Midbrain (tissue), 1 donor: ENCODE measurements at places on chromosomes 3 and 15.

DNA sequence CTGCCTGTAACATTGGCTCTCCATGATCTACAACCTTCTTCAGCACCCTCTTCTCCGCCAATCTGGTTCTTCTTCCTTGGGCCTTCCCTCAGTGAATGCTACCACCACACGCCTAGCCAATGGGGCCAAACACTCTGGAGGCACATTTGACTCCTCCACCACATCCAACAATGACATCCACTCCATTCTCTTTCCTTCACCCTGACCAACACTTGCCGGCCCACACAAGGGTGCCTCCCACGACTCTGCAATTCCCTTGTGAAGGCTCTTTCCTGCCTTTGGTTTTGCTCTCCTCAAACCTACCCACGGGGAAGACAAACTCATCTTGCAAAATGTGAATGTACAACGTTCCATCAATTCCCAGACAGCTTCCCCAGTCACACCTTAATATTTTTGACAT is 263.8 kb downstream of the FOXP1 start:
- DNase-seq, result no peak

DNA sequence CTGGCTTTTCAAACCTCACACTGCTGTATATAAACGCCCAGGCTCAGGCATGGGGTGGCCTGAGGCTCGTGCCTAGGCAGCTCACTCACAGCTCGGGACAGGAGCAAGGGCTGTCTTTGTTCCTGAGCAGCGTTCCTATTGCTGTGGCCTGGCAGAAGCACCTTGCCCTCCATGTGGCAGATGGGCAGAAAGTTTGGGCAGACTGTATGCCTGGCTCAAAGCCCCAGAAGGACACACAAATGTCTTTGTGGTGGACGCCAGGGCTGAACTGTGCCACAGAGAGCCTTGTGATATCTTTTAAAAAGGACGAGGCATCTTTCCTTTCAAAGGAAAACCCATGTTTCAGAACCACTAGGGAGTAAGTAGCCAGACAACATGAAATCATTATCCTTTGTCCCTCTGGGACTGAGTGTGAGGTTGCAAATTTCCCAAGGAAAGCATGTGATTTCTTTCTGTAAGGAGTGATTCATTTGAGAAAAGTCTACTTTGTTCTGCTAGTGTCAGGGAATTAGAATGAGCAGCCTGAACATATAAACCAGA is 29.3 kb upstream of the UBE2E1 start:
- peak; percentile 59 for DNase-seq

- DNase-seq, result no peak
Measured at GRCh38 chr15:96870580-96870979, 540.1 kb downstream of the NR2F2 start.

- DNase-seq, result no peak
Measured at GRCh38 chr15:88623061-88623460, 1.9 kb downstream of the AEN start.

DNA sequence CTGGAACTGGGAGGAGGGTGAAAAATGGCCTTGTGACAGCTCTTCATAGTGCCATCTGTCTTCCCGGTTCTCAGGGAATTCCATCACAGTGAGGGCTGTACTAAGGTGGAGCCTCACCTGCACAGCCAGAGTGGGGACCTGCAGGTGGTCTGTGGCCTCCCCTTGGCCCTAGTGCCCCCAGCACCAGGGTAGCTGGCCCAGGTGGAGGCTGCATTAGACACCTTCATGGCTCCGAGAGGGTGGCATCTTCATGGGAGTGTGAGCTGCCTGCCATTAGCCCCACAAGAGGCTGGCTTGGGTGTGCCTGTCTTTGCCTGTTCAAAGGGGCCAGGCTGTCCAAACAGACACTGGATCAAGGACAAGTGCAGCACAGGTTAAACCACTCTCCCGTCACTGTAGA is 95.5 kb upstream of the PRR23E start:
- DNase-seq, result no peak

DNA sequence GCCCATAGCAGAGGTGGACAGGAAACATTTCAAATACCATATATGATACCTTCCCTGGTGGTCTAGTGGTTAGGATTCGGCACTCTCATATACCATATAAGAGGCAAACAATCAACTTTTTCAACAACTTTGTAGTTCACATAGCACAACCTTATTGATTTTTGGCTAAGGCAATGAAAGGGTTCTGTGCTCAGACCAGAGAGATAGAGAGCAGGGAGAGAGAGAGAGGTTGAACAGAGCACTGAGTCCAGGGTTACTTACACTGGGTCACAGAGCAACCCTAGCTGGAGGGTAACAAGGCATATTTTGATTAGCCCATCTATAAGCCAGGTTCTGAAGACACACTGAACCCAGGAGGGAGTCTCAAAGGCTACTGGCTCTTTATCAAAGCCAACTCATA is 83.8 kb downstream of the PLCH1 start:
- no peak for DNase-seq

DNA sequence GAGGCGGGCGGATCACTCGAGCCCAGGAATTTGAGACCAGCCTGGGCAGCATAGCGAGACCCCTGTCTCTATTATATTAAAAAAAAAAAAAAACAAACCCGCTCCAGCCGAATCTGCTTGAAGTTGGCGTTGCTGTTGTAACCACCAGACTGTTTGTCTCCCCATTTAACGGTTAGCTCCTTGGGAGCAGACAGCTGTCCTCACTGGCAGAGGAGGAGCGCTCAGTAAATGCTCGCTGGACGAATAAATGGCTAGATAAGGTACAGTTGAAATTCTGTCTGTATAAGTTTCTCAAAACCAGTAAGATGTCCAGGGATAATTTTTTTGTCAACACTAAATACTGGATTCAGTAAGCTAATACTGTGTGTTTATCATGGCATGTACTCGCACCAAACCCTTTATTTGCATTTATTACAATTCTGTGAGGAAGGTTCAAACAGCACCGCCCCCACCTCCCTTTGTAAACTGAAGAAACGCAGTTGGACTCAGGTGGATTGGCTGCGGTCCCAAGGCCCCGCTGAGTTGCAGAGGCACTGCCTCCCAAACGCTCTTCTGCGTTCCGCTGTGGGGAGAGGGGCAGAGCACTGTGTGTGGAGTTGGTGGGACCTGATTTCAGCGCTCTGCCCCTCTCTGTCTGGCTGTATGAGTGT is 1.1 kb downstream of the RCCD1 start:
- no peak for DNase-seq

DNA sequence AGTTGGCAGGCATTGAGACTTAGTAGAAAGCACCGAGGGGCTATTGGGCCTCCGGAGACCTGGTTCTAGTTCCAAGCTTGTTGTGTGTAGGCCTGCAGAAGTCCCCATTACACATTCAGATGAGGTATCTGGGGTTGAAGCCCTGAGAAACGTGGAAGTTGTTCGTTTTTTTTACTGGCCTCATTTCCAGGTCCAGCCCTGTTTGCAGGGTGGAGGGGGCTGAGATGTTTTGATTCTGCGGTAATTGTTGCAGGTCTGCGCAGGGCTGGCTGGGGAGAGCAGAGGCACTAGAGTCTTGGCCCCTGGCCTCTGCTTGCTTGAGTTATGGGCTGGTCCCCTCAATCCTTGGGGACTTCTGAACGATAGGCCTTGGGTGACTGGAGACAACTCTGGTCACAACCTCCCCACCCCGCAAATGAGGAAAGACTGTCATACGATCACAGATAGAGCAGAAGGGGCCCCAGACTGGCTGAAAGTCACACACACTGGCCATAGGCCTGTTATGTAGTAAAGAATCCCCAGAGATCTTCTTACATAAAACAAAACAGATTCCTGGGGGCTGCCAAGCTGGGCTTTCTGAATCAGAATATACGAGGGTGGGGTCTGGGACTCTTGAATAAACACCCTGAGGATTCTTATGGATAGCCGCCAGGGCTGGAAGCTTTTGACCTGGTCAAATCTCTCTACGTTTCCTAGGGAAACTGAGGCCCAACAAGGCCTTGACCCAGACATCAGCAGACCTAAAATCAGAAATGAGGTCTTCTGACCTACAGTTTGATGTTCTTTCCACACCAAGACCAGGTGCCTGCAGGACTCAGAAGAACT is 15.6 kb downstream of the KBTBD13 start:
- DNase-seq, result no peak

- DNase-seq, result no peak
Measured at GRCh38 chr15:29820394-29821154, 1.7 kb downstream of the TJP1 start.

GRCh38 chr3:151227266-151227806 is 24.3 kb upstream of the GPR171 start:
- no peak for DNase-seq

DNA sequence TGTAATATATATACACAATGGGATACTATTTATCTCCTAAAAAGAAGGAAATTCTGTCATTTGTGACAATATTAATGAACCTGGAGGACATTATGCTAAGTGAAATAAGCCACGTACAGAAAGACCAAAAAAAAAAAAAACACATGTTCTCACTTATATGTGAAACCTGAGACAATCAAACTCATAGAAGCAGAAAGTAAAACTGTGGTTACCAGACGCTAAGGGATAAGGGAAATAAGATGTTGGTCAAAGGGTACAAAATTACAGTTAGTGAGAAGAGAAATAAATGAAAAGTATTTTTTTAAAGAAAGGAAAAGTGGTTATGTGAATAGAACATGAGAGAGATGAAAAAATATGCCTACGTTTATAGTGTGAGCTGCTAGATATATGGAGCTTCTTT is 101.1 kb downstream of the CPNE4 start:
- DNase-seq, result no peak

GRCh38 chr3:126870608-126871210 is 112.2 kb upstream of the PLXNA1 start:
- no peak for DNase-seq

DNA sequence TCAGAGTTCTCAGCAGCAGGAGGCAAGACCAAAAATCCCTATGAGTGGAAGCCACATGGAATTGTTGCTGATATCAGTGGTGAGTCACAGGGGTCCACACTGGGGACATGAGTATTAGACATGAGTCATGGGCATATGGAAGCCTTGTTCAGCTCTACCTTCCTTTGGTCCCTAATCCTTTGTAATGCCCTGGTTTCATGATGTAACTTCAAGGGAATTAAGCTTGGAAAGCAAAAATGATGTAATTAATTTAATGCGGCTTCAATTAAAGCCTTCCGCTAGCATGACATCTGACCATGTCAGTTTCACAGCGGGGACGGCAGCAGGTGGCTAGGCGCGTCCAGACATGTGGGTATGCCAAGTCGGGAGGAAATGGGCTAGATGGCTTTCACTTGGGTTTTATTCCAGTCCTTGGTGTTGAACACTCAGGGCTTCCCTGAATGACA is 176.1 kb upstream of the RGMA start:
- DNase-seq, result no peak

- DNase-seq, result no peak
Measured at GRCh38 chr3:108342837-108343486, 46.6 kb downstream of the HHLA2 start.

- no peak for DNase-seq
Measured at GRCh38 chr3:32334675-32335074, 57.0 kb upstream of the CMTM7 start.

DNA sequence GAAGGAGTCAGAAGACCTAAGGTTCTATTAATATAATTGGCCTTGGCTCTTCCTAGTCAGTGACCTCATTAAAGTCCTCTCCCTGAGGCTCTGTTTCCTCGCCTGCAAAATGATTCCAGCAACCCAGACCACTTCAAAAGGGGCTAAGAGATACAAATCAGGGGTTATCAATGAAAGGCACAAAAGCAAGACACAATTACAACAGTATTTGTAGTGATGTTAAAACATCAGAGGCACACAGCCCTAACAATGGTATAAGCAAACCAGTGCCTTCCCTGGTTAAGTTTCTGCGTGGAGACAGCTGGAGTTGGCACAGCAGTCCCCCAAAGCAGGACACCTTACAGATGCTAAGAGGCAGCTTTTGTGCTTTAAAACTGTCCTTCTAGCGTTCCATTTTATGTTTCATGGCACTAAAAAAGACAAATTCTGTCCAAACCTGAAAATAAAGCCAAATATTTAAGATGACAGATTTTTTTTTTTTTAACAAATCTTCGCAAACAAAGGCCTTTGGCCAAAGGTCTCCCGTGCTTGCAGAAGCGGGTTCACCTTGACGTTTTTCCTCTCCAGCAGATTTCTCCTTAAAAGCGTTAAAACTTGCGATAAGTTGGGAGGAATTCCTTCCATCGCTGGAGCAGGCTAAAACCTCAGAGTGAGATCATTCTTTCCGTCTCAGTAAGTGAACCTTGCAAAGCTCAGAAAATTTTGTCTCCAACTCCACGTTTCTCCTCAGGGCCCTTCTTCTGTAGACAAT is 999 bp downstream of the ZNF280D start:
- DNase-seq, result peak; percentile 66

GRCh38 chr3:187456250-187456649 is 88.1 kb downstream of the RTP4 start:
- peak; percentile 74 for DNase-seq

DNA sequence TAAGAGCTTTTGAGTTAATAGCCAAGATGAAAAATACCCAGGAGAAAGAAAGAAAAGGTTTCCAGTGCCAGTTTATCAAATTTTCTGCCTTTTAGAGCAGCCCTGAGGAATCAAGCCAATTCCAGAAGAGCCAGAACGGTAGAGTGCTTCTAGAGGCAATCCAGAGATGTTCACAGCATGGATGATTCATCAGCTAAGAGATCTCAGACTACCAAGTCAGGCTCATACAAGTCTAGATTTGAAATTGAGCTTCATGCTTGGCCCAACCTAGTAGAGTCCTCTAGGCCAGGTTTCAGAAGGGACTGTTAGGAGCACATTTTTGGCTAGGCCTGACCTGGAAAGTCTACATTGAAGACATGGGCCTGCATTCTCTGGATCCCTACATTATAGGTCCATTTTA is 15.5 kb downstream of the WDR48 start:
- DNase-seq, result no peak

DNA sequence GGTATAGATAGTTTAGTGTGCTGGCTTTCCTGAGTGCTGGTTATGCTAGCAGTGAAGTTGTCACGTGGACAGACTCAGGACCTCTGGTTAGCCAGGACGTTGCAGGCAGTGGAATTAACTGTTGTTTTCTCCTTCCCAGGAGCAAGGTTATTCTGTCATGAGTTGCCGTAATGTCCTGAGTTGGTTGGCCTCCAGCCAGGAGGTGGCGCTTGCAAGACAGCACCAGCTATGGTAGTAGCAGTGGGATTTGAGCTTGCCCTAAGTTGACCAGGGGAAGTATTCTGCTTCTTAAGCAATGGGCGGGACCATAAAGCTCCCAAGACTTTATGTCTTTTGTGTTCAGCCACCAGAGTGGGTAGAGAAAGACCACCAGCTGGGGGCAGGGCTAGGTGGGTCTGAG is 240.7 kb upstream of the DNAJC19 start:
- DNase-seq, result no peak

GRCh38 chr15:85412066-85412465 is 31.7 kb downstream of the AKAP13 start:
- DNase-seq, result no peak

DNA sequence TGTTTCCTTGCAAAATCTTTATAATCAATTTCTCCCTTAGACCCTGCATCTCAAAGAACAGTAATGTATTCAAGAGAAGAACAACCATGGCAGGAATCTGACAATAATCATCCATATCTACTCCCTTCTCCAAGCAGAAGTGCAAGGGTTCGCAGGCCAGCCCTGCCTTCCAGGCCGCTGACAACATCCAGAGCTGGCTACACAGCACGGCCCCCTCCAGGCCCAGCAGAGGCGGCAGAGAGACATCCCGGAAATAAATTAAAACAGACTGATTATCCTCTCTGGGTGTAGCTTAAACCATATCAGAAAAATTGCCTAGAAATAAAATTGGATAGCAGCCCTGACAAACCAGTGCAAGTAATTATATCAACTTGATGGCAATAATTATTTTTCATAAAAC is 223.3 kb downstream of the FAM43A start:
- DNase-seq, result no peak

GRCh38 chr3:9121366-9122001 is 128.0 kb downstream of the SRGAP3 start:
- peak; percentile 40 for DNase-seq
